Stimulated activated CD4-positive, alpha-beta T cell treated with anti-CD3 and anti-CD28 coated beads, Interleukin-4, amount 100 ng/mL, for 24 hours (primary cell): ENCODE measurements at places on chromosomes 5 and 9.

- no peak for DNase-seq
These were observed 516 bp downstream of the MAST4 start for GRCh38 chr5:66596636-66597182.

- no peak for DNase-seq
These were observed 149.6 kb downstream of the ASTN2 start for GRCh38 chr9:117265253-117265652.

DNA sequence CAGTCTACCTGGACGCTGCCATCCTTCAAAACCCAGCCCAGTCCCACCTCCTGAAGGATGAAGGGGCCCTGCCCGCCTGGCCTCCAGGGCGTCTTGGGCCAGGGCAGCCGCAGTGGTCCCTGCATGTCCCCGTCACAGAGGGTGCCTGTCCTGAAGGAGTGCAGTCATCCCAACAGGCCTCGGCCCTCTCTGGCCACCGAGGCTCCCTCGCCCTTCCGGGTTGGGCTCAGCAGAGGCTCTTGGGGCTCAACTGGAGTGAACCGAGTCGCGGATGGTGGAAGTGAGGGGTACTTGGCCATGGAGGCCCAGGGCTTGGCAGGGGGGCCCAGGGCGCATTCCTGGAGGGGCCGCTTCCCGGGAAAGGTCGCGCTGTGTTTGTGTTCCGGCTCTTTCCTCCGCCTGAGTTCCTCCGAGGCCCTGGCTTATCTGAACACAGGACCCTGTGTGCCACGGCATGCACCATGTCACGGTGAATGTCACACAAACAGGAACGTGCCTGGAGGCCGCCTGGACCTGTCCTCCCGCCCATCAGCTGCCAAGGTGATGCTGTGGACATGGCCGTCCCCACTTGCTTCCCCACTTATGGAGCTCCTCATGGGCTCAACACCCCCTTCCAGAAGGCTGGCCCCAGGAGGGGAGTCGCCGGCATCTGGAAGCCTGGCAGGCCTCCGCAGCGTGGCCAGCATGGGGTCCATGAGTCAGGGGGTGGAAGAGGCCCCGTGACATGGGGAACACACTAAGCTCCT, 25.7 kb upstream of the OBP2B start:
- no peak for DNase-seq

GRCh38 chr9:136173648-136174290, 31.2 kb downstream of the LHX3 start:
- no peak for DNase-seq

DNA sequence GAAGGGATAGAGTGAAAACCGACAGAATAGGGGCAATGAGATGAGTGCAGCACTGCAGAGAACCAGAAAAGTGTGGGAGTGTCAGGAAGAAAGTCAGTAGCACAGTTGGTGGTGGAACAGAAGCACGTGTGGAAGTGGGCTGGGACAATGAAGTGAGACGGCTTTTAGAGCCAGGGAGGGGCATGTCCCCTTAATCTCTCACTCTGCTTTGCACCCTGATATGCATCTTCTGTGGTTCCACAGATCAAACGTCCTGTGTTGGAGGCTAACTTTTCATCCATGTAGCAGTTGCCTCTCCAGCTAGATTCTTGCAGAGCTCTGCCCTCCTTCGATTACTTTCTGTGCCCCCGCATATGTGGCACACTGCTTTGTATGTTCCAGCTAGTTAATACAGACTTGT, 163.6 kb downstream of the DOCK8 start:
- no peak for DNase-seq

DNA sequence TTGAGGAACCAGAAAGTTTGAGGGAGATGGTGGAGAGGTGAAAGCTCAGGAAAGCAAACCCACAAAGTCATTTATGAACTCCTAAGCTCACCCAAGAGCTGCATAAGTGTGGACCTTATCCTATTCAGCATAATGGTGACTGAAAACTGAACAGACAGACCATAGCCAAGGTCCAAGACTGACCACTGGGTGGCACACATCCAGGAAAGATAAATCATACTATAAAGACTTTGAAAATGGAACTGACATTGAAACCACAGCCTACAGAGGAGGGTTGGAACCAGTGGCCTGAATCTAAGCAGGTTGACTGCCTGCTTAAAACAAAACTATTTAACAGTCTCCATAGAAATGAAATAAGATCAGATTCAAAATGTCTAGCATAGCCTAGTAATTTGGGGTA, 121.0 kb upstream of the RGS7BP start:
- DNase-seq: no peak

GRCh38 chr5:158121678-158122077, 262.7 kb upstream of the CLINT1 start:
- no peak for DNase-seq

- no peak for DNase-seq
These were observed 8.2 kb downstream of the TNIP1 start for GRCh38 chr5:151072630-151073025.

DNA sequence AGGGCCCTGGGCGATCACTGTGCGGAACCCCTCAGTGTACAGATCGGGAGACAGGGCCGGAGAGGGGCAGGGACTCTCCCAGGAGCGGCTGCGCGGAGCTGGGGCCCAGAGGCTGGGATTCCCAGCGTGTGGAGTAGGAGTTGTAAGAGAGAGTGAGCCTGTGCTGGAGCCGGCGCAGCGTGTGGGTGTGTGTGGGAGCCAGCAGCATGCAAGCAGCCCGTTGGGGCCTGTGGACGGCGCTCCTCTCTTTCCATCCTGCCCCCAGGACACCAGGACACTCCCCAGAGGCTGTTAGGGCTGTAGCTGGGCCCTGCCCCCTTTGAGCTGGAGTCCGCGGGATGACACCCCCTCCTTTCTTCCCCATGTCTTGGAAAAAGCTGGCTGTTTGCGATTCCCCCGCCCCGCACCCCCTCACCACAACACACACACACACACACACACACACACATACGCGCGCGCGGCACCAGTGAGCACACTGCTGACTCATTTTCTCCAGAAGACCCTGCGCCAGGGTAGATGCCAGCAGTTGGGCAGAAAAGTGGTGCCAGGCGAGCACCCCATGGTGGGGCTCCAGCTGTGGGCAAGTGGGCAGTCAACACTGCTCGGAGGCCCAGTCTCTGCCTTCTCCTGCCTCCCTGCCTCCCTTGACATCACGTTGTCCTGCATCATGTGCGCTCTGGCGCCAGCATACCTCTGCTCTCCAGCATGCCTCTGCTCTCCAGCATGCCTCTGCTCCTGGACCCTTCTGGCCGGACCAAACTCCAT, 1.5 kb downstream of the COL27A1 start:
- DNase-seq: peak; percentile 7

- no peak for DNase-seq
These were observed at the start of gene ADCY2 for GRCh38 chr5:7395947-7396712. TSS of gene ADCY2 (plus strand) at chr5:7396138. CDS start at chr5:7396297, 159 bp downstream.

DNA sequence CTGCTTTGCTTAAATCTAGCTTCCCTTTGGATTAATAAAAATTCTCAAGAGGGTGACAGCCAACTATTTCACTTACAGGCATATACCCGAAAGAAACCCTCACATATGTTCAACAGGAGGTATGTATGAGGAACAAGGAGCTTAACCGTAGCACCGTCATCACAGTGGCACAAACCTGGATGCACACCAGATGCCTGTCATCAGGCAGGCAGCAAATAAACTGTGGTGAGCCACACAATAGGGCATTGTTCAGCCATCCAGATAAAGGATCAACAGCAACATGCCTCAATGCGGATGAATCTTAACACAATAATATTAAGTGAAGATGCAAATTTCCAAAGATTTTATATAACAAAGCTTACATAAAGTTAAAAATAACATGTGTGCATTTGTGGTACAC, 5.5 kb upstream of the TNFSF15 start:
- DNase-seq: no peak

- DNase-seq: no peak
These were observed 26.4 kb upstream of the FKTN start for GRCh38 chr9:105531530-105531929.

- DNase-seq: no peak
These were observed 17.2 kb downstream of the FAM163B start for GRCh38 chr9:133591985-133592384.

DNA sequence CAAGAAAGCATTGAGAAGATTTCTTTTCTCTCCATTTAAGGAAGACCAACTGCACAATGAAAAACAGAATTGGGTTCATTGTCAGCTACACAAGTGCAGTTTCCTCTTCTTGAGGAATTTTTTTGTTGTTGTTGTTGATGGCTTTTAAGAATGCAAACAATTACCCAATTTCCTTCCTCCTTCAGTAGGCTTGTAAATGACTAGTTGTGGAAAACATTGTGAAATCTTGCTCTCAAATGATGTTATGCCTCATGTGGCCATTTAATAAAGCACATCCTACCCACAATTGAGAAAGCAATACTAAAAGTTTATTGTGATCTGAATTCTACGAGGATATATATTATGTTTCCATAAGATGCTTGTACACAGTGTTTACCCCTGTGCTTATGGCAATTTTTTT, 171.6 kb downstream of the FAM174A start:
- no peak for DNase-seq

- no peak for DNase-seq
These were observed 3.4 kb downstream of the TNC start for GRCh38 chr9:115114546-115114945.

DNA sequence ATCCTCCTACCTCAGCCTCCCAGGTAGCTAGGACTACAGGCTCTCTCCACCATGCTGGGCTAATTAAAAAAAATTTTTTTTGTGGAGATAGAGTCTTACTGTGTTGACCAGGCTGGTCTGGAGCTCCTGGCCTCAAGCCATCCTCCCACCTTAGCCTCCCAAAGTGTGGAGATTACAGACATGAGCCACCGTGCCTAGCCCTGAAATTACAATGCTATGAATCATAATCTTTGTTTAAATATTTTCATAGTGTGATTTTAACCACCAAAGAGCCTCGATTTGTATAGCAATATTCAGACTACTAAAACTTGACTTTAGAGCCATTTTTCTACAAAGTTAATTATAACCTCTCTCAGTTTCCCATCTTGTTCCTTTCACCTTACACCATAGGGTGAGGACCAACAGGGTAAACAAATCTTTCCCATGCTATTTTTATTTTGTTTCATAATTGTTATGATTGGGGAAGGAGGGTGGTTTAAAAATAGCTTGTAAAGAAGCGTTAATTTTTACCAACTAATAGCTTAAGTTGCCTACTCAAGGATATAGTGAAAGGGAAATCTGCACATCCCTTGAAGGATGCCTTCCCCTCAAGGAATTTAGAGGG, 32.7 kb downstream of the UBE2D2 start:
- DNase-seq: no peak

GRCh38 chr5:171808951-171809350, 23.3 kb downstream of the SMIM23 start:
- no peak for DNase-seq

GRCh38 chr5:126633552-126633951, 32.8 kb downstream of the PHAX start:
- DNase-seq: no peak

- DNase-seq: no peak
These were observed 32.1 kb upstream of the CLPTM1L start for GRCh38 chr5:1376981-1377380.

- DNase-seq: no peak
These were observed 103.7 kb downstream of the CMYA5 start for GRCh38 chr5:79793304-79793703.

DNA sequence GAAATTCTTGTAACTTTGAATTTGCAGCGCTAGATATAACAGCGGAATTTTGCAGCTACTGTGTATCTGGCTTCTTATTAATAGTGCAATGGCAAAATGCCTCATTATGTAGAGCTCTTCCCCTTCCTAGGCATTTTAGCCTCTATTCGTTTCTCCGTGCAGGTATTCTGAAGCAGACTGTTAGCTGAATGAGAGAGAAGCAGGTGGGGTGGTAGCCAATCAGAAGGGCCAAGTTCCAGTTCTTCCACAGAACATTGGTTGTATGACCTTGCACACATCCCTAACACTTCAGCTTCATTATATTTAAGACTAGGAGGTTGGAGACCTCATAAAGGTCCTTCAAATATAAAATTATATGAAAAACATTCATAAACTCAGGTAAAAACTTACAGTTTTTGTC, 1.2 kb upstream of the VPS13A start:
- no peak for DNase-seq

DNA sequence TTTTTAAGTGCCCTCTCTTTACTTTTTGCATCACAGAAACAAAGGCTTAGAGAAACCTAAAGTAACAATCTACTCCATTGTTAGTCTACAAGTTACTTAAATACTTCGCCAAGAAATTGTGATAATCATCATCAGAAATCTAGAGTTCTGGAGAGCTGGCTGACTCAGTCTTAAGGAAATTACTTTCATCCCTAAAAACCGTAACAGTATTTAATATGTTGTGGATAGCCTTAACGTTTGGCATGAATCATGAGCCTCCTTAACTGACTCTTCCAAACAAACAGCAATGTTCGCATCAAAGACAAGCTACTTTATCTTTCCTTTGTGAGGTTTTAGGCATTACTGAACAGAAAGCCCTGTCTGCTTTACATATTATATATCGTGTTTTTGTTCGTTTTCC, 128.7 kb downstream of the NIPBL start:
- no peak for DNase-seq

DNA sequence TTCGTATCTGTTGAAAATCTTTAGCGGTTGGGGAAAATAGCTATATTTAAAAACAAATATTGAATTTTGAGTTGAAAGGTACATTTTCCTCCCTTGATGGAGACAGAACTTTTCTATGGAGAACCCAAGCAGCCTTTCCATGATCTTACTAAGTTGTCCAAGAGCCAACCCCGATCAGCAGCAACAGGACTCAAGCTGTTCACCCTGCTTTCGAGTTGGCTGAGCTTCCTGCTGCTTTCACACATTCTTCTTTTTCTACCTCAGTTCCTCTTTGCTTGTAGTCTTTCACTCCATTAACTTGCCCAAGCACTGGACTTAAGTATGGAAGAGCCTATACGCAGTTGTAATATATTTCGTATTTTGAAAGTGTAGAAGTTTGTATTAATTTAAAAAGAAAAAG, 59.4 kb downstream of the IL6ST start:
- no peak for DNase-seq

GRCh38 chr9:85994191-85994590, 53.2 kb downstream of the NAA35 start:
- DNase-seq: no peak

DNA sequence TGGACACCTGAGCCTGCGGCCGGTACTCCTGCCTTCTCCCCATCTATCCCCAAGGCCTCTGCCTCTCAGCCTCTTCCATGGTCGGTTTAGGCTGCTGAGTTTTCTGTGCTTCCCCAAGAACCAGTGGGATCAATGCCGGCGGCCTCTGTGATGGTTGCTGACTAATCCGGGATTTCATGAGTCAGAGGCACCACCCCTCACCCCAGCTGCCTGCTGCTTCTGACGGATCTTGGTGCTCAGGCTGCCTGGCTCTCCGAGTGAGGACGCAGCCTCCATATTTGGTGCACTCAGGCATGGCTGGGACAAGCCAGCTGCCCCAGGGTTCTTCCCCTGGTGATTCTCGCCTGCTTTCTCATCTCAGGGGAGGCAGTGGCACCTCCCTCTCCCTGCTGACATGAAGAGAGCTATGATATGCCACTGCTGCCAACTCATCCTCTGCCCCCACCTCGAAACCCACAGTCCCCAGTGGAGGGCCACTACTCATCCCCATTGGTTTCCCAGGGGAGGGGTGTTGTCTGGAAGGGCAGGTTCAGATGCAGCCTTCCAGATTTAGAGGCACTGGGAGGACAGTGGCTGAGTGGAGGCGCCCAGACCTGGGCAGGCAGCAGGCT, 3.3 kb upstream of the MAN1B1 start:
- DNase-seq: peak; percentile 21

- no peak for DNase-seq
These were observed 127.8 kb downstream of the MSX2 start for GRCh38 chr5:174852143-174852542.
